ENCODE measurements at places on chromosomes 2 and 18.

GRCh38 chr2:204049635-204050034 is 113.1 kb downstream of the ICOS start:
- DNase-seq, result no peak

DNA sequence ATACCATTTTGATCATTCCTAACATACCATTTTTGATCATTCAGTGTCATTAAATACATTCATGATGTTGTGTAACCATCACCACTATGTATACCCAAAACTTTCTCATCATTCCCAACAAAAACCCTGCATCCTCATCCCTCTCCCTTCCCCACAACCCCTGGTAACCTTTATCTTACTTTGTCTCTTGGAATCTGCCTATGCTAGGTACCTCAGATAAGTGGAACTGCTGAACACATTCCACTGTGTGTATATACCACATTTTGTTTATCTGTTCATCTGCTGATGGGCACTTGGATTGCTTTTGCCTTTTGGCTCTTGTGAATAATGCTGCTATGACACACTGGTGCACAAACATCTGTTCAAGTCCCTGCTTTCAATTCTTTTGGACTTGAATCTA is 83.8 kb upstream of the TFCP2L1 start:
- DNase-seq, result no peak

DNA sequence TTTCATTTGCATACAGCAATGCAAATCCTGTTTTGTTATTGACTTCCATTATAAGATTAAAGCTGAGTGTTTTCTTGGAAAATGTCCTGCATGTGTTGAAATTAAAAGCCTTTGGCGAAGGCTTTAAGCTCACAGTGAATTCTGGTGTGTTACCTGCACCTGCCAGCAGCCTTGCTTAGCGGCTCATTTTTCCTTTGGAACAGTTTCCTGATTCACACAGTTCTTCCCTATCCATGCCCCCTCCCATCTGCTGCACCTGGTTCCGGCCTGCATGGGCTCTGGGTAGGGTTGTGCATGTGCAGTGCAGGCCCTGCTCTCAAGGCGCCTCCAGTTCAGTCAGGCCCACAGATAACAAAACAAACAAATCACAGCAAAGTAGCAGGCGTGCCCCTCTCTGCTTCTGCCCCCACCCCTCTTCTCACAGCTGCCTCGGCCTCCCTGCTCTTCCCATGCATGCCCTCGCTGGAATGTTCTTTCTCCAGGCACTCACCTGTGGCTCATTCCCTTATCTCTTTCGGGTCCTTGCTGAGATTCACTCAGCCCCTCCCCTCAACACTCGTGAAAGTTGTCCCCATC is 15.8 kb downstream of the MTCL1 start:
- no peak for DNase-seq

DNA sequence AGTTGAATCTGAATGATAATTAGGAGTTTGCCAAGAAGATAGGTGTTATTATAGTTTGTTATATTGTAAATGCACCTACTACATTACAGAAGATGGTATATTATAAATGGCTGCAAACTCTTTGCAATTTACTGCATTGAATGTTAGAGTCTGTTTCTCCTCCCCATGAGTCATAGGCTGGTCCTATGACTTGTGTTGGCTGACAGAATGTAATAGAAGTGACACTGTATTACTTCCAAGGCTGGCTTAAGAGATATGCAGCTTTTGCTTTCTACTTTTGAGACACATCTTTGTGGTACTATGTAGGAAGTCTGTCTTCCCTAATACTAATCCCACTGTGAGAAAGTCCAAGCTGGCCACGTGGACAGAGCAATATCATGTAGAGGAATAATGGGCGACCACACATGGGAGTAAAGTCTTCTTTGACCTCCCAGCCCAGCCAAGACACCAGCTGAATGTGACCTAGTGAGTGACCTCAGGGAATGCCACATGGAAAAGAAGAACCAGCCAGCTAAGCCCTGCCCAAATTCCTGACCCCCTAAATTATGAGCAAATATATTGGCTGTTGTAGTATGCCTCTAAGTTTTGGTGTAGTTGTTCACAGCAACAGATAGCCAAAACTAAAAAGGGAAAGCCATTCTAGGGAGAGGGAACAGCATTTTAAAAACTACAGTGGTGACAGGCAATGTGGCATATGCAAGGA is 6.8 kb upstream of the DDX1 start:
- no peak for DNase-seq

DNA sequence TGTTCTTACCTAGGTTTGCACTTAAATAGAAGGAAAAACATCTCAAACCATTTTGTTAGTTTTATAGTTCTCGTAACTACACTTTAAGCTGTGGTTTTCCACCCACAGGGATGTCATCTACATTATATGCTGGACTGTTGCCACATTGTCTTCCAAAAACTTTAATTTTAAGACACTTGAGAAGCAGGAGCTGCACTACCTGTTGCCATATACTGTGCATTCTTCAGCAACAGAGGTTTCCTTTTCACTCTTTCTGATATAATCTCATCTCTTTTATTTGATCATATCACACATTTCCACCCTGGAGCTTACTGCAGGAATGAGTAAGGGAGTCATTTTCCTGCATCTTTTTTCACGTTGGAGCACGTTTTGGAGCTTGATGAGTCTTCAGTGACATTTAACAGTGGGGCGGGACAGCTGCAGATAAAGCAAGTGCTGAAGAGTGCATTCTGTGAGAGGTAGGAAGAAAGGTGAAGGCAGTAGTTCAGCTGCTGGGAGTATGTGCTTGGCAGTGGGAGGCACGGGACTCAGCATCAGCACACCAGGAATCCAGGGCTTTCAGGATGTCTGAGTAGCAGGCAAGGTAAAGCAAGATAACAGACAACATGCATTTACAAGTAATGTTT is 3.8 kb downstream of the LIMS1 start:
- no peak for DNase-seq

- DNase-seq, result no peak
These were observed 475.6 kb upstream of the VRK2 start for GRCh38 chr2:57570961-57571360.

- DNase-seq, result no peak
These were observed 417.0 kb downstream of the TXNL1 start for GRCh38 chr18:56221195-56222065.

GRCh38 chr2:107412981-107413380 is 413.7 kb upstream of the RGPD4 start:
- no peak for DNase-seq

DNA sequence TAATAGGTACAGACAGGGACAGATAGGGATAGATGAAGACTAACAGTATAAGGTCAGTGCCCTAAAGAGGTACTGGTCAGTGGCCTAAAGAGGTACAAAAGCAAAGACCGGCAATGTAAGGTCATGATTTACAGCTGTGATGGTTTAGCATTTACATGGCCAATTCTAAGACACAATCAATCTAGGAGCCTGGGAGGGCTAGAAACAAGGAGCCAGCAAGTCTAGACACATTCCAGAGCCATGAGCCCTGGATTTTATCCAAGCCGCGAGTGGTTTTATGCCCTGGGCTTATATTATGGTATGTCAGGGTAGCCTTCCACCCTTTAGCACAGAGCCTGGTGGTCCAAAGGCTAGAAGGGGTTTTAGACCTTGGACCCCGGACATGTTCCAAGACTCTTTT is 124.2 kb downstream of the CBLN2 start:
- no peak for DNase-seq

GRCh38 chr2:136051001-136051724 is 65.7 kb upstream of the DARS1 start:
- no peak for DNase-seq

- no peak for DNase-seq
These were observed 7.6 kb upstream of the ONECUT2 start for GRCh38 chr18:57427429-57428201.

DNA sequence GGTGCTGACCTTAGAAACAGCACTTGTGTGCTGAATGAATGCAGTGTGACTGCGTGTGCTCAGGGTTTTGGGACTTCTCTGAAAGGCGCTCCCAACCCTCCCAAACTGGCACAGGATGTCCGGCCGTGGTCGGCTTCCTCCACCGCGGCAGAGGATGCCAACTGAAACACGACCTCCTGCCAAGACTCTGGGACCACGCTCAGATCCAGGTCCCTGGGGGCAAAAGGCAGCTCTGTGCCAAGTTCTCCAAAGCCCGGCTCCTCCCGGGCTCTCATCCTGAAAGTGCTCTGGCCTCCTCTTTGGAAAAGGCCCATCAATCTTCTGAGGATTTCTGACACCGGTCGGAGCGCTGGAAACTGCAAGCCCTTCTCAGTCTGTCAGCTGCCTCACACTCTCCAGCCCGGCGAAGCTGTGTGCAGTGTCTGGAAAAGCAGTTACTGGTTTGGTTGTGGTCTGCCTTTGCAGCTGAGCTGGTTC is 32.3 kb upstream of the ZBTB7C start:
- DNase-seq, result no peak

DNA sequence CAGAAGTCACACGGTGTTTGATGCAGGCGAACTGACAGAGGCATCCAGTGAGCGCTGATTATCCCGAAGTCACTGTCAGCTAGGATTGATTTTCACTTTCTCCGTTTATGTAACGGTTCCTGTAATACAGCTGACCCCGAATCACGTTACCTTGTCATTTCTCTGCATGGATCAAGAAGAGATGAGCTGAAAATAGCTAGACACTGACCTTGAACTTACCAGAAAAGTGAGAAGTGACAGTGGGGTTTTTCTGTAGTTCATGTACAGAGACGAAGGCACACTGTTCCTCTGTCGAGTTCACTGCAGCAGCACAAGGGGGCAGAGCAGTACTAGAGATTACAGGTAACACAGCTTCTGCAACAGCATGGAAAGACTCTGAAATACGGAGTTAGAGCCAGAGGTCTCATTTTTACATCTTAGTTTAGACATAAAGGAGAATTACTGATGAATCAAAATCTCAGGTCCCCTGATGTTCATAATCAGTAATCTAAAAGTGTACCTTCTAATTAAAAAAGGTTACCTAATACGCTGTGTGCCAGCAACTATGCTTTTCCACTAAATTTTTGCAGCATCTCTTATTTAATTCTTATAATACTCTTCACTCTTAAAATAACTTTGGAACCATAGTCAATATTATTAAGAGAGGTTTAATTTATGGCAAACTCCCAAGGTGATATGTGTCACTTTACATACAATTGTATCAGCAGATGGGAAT is 33.1 kb downstream of the ARHGAP15 start:
- peak; percentile 68 for DNase-seq

GRCh38 chr2:119473621-119474370 is 42.1 kb downstream of the TMEM37 start:
- no peak for DNase-seq

DNA sequence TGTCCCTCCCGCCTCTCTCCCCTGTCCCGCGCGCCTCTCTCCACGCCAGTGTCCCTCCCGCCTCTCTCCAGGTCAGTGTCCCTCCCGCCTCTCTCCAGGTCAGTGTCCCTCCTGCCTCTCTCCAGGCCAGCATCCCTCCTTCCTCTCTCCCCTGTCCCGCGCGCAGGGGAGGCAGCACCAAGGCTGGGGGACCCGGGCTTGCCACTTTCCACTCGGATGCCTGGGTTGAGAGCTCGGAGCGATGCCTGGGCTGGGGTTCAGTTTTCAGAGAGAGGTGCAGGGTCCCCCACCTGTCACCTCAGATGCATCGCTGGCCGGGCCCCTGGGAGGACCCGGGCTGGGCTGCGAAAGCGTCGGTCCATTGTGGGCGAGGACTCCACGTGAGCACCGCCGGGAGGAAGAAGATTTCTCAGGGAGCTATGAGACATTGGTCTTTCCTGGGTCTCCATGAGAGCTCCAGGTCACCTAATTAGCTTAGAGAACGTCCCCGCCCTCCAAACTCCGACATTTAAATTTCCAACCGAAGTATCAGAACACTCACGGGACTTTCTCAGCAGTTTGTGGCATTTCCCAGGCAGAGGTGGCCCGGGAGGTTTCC is 2.1 kb downstream of the FBLN7 start:
- no peak for DNase-seq

- no peak for DNase-seq
These were observed 66.4 kb upstream of the POU3F3 start for GRCh38 chr2:104787298-104788065.

GRCh38 chr18:21727702-21728101 is 12.9 kb upstream of the MIB1 start:
- no peak for DNase-seq

- DNase-seq, result no peak
These were observed 333.2 kb upstream of the UBE2E3 start for GRCh38 chr2:180647221-180647620.

DNA sequence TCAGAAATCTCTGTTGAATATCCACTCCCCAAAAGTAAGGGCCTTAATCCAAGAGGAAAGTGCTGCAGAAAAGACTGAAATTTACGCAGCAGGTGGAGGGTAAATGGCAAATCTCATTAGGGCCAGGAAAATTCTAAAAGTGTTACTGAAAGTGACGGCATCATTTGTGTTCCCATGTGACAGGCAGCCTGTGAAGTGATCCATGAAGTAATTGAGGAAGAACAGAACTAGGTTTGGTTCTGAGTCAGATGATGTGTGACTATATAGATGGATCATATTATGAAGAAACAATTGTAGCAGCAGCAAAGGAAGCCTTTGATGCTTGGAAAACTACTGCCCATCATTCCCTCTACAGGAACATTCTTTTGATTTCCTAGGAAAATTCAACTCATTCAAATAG is 401.2 kb downstream of the TGIF1 start:
- DNase-seq, result no peak

DNA sequence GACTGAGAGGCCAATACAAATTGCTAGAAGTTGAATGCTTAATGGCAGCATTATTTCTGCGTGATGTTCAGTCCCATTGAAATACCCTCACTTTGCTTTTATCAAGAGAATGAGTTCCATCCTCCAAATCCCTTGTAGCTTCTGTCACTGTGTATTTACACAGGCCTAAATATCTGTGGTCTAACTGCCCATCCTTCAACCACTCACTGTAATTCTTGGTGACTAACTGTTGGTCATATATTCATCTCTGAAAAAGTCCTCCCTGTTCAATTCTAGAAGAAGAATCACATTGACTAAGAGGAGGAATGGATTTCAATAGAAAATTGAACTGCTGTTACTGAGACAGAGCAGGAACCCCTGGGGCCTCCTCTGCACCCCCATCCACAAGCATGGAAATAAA is 74.2 kb upstream of the L3MBTL4 start:
- no peak for DNase-seq

GRCh38 chr2:20141056-20141762 is 83.7 kb downstream of the SDC1 start:
- no peak for DNase-seq

- no peak for DNase-seq
These were observed 103.5 kb downstream of the CABLES1 start for GRCh38 chr18:23238651-23239349.

DNA sequence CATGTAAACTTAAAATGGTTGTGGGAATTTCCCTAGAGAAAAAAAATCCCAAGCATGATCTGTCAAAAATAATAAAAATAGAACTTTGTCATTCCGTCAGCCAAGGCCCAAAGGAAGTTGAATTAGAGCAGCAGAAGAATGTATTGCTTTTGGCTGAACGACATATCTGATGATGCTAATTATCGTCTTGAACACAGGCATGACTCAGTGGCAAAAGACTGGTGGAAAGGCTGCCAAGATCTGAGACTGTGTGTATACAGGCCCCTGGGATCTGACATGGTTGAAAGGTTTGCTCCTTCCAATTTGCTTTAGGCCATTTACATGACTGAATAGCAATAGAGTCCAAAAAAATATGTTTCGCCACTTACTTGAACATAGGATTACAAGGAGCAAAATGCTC is 1057.1 kb upstream of the CRIM1 start:
- DNase-seq, result no peak

GRCh38 chr18:50461251-50461650 is 86.4 kb downstream of the SKA1 start:
- no peak for DNase-seq

- no peak for DNase-seq
These were observed 34.5 kb downstream of the RAB31 start for GRCh38 chr18:9742524-9743131.
